Activated CD4-positive, alpha-beta memory T cell treated with anti-CD3 and anti-CD28 coated beads for 36 hours (primary cell): ENCODE measurements at places on chromosomes 12 and 14. TPM values are rescaled to one million over a fixed set of nuclear protein-coding genes. Genes with fewer than 3 reads are reported as not detected.

- no peaks in the 10 kb centered on the region for H3K27me3 ChIP-seq
- DNase-seq, result no peak
- H3K4me1 ChIP-seq, result peaks cover 34% of the 10 kb centered on the region
- no peak overlapping the region for H3K4me3 ChIP-seq
Measured at GRCh38 chr12:14911131-14911530, 25.5 kb upstream of the MGP start.

- no peak overlapping the region for H3K4me3 ChIP-seq
- peaks cover 6% of the 10 kb centered on the region for H3K4me1 ChIP-seq
- no peaks in the 10 kb centered on the region for H3K27me3 ChIP-seq
- no peak overlapping the region for H3K27ac ChIP-seq
Measured at GRCh38 chr14:99537399-99537798, 56.2 kb downstream of the CCNK start.

GRCh38 chr14:96014176-96014575 is 25.0 kb upstream of the C14orf132 start:
- no peak for DNase-seq
- H3K4me3 ChIP-seq, result no peak overlapping the region
- peaks cover 27% of the 10 kb centered on the region for H3K27me3 ChIP-seq
- H3K36me3 ChIP-seq, result peaks cover 3% of the 10 kb centered on the region

GRCh38 chr14:22691171-22691570 is 47.0 kb upstream of the OR6J1 start:
- H3K27me3 ChIP-seq, result peaks cover 39% of the 10 kb centered on the region
- peaks cover 8% of the 10 kb centered on the region for H3K4me1 ChIP-seq
- no peak for DNase-seq
- peaks cover 4% of the 10 kb centered on the region for H3K36me3 ChIP-seq
- no peak overlapping the region for H3K27ac ChIP-seq

- peaks cover 30% of the 10 kb centered on the region for H3K36me3 ChIP-seq
- H3K27me3 ChIP-seq, result no peaks in the 10 kb centered on the region
- H3K4me1 ChIP-seq, result peaks cover 37% of the 10 kb centered on the region
- no peak for DNase-seq
- no peak overlapping the region for H3K4me3 ChIP-seq
Measured at GRCh38 chr12:79830440-79830839, 104.5 kb downstream of the PPP1R12A start.

- peaks cover 8% of the 10 kb centered on the region for H3K4me1 ChIP-seq
- no peak for DNase-seq
- no peak overlapping the region for H3K27ac ChIP-seq
- no peak overlapping the region for H3K4me3 ChIP-seq
- peaks cover 33% of the 10 kb centered on the region for H3K36me3 ChIP-seq
Measured at GRCh38 chr12:132061197-132061596, 82.9 kb downstream of the DDX51 start.

DNA sequence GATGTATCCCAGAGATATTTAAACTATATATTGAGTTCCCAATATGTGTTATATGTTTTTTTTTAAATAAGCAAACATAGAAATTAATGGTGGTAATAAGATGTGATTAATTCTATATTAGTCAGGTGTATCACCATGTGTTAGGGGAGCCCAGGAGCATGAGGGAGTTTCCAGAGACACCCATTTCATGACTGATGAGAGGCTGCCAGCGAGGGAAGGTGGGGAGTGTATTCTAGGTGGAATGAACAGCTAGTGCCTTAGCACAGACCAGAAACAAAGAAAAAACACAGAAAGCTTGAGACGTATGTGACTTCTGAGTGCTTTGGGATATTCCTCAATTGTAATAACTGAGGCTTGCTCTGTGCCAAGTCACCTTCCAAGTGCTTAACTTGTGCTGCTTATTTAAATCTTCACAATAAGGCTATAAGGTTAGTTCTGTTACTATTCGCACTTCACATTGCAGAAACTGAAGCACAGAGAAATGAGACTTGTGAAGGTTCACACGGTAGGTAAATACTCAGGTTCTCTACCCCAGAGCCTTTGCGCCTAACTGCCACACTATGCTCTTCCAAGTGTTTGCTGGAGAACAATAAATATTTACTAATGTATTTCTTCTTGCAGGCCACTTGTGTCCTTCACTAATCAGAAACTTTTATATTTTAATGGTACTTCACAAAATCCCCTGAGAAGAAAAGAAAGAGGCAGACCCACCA is 17.9 kb upstream of the MGP start:
- H3K4me3 ChIP-seq, result no peak overlapping the region
- no peak for DNase-seq
- no peaks in the 10 kb centered on the region for H3K27me3 ChIP-seq
- H3K4me1 ChIP-seq, result peaks cover 20% of the 10 kb centered on the region

- no peak overlapping the region for H3K27ac ChIP-seq
- no peak overlapping the region for H3K4me3 ChIP-seq
- no peaks in the 10 kb centered on the region for H3K36me3 ChIP-seq
- H3K27me3 ChIP-seq, result no peaks in the 10 kb centered on the region
- no peaks in the 10 kb centered on the region for H3K4me1 ChIP-seq
Measured at GRCh38 chr12:99800605-99801004, 153.1 kb downstream of the GARIN6 start.

DNA sequence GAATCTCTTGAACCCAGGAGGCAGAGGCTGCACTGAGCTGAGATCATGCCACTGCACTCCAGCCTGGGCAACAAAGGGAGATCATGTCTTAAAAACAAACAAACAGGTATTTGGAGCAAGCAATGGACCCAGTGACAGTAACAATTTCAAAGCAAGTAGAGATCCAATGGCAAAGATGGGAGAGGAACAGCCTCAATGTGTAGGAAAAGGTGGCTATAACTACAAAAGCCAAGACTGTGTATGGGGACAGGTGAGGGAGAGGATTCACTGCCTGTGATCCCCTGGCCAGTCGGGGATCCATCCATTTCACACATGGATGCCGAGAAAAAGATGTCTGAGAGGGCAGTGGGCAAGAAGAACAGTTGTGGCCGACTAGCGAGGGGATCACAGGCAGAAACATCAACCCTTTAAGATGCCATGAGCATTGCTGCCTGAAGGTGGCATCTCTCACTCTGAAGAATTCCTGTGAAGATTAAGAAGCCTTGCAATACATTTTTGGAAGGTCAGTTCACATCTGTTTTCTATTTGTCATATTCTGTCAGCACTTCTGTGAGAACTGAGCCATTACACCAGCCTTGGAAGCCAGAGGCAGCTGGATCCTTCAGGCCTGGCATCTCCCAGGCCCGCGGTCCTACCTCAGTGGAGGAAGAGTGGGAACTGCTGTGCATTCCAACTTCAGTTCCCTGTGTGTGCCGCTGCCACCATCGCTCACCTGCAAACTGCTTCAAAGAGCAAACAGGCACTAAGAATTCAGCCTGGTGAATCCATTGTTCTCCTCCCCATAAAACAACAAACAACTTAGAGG is 54.5 kb upstream of the FRS2 start:
- no peaks in the 10 kb centered on the region for H3K27me3 ChIP-seq
- no peaks in the 10 kb centered on the region for H3K4me1 ChIP-seq
- H3K27ac ChIP-seq, result no peak overlapping the region

GRCh38 chr12:96070670-96071279 is 35.4 kb upstream of the LTA4H start:
- DNase-seq, result no peak
- no peaks in the 10 kb centered on the region for H3K36me3 ChIP-seq
- H3K4me3 ChIP-seq, result no peak overlapping the region
- peaks cover 14% of the 10 kb centered on the region for H3K4me1 ChIP-seq
- H3K27ac ChIP-seq, result no peak overlapping the region

DNA sequence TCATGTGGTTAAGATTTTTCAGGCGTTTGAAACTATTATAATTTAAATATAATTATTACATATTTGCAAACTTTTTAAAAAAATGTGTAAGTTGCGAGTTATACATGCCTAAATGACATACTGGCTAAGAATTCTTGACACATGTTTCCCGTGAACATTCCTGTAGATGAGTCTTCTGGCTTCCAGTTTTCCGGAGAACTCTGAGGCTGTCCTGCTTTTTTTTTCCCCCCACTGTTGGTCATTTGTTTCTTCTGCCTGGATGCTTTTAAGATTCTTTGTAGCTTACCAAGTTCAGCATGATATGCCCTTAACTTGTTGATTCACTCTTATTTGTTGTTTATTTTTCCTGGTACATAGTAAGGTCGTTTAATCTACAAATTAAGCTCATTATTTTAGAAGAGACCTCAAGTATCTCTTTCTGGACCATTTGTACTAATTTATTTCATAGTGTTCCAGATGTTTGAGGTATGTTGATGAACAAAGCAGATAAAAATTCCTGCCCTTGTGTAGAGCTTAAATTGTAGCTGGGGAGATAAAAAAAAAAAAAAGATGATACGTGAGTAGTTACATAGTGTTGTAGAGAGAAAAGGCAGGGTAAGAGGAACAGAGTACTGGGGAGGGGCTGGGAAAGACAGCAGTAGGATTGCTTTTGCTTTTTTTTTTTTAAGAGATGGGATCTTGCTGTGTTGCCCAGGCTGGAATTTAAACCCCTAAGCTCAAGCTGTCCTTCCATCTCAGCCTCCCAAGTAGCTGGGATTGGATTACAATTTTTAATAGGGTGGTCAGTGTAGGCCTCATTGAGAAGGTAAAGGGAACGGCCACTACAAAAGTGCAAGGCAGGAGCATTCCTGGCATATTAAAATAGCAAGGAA is 32.8 kb downstream of the ARHGAP5 start:
- no peak overlapping the region for H3K4me3 ChIP-seq
- no peak overlapping the region for H3K27ac ChIP-seq
- H3K27me3 ChIP-seq, result no peaks in the 10 kb centered on the region

LTB4R2 gene
- total RNA-seq, result 9.4 TPM

PTCSC3 gene
- total RNA-seq, result not detected

RAB15 gene
- 4.8 TPM for total RNA-seq

LHX5 gene
- not detected for total RNA-seq

SPTLC2 gene
- 23.9 TPM for total RNA-seq

LBHD2 gene
- total RNA-seq, result not detected
